ENCODE measurements at places on chromosomes 5 and 9. TPM values are rescaled to one million over a fixed set of nuclear protein-coding genes. Genes with fewer than 3 reads are reported as not detected.

Gene LHX2
- total RNA-seq, result 73.0 TPM

Gene CLIC3
- total RNA-seq, result not detected

Gene PCDHB10
- 13.9 TPM for total RNA-seq

Gene FANCG
- 18.8 TPM for total RNA-seq

Gene PCDHGA5
- 5.7 TPM for total RNA-seq

Gene FGFR4
- total RNA-seq, result 1.2 TPM

Gene CMYA5
- total RNA-seq, result 0.82 TPM

Gene PCDHB14
- 12.6 TPM for total RNA-seq

Gene PRR16
- 1.2 TPM for total RNA-seq

DNA sequence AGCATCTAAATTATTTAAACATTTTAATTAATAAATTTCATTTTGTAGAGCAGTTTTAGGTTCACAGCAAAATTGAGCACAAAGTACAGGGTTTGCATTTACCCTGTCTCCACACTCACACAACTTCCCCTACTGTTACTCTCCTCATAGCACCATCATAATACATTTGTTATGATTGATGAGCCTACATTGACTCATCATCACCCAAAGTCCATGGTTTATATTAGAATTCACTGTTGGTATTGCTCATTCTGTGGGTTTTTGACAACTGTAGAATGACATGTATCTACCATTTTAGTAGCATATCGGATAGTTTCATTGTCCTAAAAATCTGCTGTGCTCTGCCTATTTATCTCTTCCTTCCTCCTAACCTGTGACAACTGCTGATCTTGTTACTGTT, 411.1 kb upstream of the MPDZ start:
- no peak for DNase-seq

- DNase-seq, result no peak
Measured at GRCh38 chr5:165325221-165325620, 1819.8 kb downstream of the MAT2B start.

DNA sequence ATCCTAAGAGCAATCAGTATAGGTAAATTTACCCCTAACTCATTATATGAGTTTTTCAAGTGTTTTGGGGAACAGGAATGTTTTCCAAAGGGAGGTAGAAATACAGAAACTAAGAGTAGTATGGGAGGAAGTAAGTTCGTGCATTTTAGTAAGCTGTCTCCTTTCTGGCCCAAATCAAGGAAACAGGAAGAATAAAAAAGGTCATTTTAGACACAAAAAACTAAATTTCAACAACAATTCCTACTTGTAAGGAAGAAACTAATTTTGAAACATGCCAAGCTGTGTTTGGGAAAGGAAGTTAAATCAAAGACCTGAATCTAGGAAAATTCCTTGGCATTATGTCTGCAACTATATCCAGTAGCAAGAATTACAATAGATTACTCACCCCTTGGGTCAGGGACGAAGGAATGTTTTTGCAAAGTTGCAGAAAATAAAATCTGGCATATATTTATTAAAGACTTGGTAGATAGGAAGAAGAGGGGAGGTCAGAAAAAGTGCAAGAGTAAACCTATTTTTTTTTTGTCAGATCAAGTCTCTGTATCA, 6.5 kb upstream of the RPS6 start:
- no peak for DNase-seq

DNA sequence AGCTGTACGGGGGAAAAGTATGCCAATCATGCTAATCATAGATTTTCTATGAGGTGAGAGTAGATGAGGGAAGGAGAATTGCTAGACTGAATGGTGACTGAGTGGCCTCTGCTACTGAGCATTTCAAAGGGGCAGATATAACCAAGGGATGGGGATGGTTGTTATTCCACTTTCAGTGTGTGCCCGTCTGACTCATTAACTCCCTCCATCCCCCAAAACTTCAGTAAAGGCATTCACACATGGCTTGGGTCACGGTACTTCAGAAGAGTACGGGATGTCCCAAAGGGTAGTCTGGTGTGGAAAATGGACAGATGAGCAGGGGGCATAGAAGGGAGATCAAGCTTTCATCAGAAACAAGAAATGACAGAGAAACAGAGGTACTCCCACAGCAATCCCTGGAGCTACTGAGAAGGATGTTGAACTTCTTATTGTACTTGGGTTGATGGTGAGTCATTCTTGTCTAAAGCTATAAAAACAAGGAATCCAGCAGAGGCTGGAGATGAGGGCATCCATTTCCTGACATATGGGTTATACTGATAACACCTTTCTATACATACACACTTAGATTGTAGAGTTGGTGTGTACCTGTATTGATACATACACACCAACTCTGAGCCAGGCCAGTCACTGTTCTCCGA, 8.9 kb upstream of the TLE4 start:
- no peak for DNase-seq

DNA sequence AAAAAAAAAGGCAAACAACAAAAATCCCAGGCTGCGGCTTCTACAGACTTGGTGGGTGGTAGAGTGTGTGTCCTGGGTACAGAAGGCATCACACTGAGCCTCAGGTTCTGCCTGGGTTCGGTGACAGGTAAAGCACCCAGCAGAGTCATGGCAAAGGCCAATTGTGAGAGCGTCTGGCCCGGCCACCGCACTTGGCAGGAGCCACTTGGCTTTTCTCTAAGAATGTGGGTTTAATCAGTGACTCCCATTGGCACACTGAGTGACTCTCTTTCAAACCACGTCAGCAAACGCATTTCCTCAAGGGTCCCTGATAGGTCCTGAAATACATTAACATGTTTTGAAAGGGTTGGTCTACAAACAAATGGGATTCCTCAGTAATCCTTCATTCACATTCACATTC, 17.0 kb downstream of the COL23A1 start:
- no peak for DNase-seq

DNA sequence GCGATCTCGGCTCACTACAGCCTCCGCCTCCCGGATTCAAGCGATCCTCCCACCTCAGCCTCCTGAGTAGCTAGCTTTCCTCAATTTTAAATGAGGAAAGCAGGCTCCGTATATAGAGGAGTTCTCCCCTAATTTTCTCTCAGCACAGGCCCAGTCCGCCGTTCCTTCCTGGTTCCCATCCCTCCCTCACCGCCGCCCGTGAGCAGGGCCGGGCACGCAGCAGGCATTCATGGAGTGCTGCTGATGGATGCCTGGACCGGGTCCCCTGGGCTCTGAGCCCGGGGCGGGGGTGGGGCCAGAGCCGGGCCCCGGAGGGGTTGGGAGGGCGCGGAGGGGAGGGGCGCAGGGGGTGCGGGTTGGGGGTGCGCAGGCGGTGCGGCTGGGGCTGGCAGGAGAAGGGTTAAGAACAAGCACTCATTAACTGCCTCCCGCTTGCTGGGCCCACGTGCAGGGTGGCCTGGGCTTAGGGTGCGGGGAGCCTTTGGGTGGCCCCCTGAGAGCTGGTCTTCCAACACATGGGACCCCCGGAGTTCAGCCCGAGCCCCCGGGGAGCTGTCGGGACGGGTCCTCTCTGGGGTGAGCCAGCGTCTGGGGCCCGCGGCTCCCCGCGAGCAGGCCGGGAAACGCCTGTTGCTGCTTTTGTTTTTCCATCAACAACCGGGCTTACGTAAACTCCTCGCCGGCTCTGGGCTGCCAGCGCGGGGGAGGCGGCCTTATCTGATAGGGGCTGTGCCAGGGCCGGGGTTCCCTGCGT, 33.7 kb downstream of the LHX2 start:
- DNase-seq, result peak; percentile 76

DNA sequence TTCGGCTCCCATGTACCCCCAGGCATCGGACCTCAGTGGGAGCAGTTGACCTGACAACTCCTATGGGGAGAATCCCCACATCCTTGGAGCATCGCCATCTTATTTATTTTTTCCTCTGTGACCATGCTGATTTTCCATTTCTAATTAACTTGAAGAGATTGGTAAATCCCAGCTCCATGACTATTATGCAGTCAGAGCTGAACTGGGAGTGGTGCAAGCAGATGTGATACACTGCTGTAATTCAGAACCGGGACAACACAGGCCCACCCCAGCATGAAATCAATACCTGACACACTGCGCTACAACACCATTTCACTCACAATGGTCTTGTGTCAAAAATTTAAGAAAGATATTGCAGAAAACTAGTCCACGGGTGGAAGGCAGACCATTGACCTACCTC, 1.0 kb upstream of the TRPM3 start:
- no peak for DNase-seq

DNA sequence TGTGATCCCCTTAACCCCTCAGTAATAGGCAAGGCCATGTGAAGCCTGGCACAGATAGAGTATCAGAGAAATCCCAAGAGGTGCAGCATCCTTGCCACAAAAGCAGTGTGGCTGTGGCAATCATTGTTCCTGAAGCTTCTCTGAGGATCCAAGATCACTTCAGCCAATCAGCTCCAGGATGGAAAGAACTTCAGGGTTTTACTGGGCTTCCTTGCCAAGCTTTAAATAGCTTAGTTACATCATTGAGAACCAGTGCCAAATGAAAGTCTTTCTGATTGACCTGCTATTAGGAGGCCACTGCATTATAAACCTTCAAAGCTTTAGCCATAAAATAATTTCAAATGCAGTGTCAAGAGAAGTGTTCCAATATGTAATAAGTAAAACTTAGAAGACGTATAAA, 430.6 kb downstream of the PIK3R1 start:
- DNase-seq, result no peak

DNA sequence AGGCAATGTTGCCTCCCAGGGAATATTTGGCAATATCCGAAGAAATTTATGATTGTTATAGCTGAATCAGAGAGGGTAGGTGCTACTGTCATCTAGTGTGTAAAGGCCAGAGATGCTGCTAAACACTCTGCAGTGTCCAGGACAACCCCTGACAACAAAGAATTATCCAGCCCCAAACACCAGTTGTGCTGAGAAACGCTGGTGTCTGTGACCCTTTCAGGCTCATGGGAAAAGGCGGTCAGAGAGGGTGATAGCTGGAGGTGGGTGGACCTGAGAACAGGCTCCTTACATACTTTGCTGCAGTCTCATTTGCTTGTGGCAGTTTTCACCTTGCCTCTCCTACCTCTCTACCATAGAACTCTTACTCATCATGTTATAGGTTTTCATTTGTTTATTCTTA, 295.3 kb upstream of the DMRT1 start:
- DNase-seq, result no peak

- no peak for DNase-seq
Measured at GRCh38 chr5:95401626-95402025, 10.5 kb downstream of the FAM81B start.

GRCh38 chr5:59558501-59558900, 335.0 kb downstream of the PDE4D start:
- DNase-seq, result no peak

DNA sequence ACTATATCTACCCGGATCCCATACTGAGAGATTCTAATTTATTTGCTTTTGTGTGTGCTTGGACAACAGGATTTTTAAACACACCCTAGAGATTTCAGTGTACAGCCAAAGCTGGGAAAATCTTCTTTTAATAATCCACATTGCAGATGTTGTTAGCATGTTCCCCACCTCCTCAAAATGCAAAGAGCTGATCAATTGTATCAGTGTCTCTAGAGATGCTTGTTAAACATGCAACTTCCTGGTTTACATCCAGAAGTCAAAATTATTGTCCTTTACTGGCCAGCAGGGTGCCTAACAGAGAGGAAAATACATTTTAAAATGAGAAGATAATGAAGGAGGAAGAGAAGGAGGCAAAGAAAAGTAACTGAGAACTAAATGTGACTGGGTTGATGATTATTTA, 793.3 kb downstream of the SEMA5A start:
- no peak for DNase-seq

GRCh38 chr9:77161191-77161590, 16.1 kb upstream of the VPS13A start:
- DNase-seq, result no peak

- DNase-seq, result no peak
Measured at GRCh38 chr5:118603278-118603677, 385.1 kb downstream of the DTWD2 start.

- no peak for DNase-seq
Measured at GRCh38 chr5:360257-361027, 38.9 kb downstream of the AHRR start.

DNA sequence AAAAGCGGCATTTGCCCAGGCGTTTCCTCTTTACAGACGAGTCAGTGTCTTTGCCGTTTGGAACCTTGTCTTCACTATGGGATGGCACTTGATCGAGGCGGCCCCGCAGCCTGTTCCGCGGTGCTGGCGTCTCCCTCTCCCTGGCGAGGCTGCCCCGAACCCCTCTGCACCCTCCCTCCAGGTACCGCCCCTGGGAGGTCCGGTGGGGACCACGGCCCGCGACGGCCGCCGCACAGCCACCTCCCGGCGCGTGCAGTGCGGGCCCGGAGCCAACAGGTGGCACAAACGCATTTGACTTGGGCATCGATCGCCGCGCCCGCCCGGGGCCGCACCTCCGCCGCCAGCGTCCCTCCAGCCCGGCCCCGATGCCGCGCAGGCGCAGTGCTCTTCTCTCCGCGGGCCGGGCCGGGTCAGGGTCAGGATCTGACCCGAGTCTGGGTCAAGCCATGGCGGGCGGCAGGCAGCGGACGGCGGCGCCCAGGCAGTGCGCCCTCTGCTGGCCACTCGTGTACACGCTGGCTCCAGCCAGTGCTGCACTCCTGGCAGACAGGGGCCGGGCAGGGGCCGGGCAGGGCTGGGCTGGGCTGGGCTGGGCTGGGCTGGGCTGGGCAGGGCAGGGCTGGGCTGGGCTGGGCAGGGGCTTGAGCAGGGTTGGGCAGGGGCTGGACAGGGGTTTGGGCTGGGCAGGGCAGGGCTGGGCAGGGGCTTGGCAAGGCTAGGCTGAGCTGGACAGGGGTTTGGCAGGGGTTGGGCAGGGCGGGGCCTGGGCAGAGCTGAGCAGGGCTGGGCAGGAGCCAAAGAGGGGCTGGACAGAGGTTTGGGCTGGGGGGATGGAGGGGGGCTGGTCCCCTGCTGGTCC, 155.8 kb upstream of the IRX4 start:
- DNase-seq, result peak; percentile 93

- DNase-seq, result no peak
Measured at GRCh38 chr5:136012041-136012804, 16.6 kb upstream of the TGFBI start.

DNA sequence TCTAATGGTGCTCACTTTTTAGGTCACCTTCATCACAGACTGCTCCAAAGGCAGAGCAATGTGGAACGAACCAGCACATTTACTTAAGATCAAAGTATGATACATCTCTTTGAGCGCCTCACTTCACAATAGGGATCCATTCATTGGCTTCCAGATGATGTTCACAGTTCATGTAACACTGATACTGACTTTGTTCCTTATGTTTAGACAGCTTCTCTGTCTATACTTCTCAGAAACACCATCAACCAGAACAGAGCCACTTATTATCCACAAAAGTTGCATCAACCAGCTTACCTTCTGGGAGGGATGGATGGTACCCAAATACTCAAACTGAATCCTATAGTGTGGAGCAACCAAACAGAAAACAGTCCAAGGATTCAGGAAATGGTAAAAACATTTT, 4.6 kb downstream of the PTAR1 start:
- DNase-seq, result no peak

- no peak for DNase-seq
Measured at GRCh38 chr9:133074111-133074651, 12.4 kb downstream of the CEL start.

- DNase-seq, result no peak
Measured at GRCh38 chr5:137201876-137202275, 297.2 kb downstream of the SPOCK1 start.

GRCh38 chr9:18357321-18357720, 116.6 kb upstream of the ADAMTSL1 start:
- DNase-seq, result no peak

All from frontal cortex (tissue), 4 donors.